ENCODE measurements at places on chromosomes 7 and 10.

GRCh38 chr10:5885619-5886018, 4.1 kb downstream of the ANKRD16 start:
- DNase-seq: no peak

- peak; percentile 41 for DNase-seq
These were observed 51.5 kb downstream of the CCNY start for GRCh38 chr10:35387768-35388167.

DNA sequence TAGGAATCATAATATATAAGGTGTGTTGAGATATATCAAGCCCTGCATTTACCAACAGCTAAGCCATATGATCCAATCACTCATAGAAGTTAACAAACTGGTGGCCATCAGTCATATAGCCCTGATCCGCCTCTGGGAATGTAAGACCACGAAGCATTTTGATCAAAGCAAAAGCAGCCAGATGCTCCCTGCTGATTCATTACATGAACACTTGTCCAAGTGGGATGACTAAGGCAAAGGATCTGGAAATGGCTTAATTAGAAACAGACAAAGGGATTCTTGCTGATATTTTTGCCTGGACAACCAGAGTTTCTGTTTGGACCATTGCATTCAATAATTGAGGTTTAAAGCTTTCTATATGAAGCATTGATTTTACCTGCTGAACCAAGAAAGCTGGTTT, 535.5 kb downstream of the GPAM start:
- no peak for DNase-seq

DNA sequence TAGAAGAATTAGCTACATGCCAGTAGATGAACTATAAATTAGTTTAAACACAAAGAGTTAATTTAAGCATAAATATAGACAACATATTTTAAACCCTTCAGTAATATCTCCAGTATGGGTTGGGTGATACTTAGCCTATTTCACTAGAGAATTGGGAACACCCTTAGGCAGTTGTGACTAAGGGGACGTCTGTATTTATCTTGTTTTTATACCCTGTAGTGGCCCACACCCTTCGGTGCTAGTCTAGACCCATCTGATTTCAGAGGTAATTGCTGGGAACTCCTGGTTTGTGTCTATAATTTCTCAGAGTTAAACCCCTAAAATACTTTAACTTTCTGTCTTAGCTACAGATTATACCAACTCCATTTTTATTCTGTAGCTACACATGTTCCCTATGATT, 11.5 kb upstream of the STEAP4 start:
- peak; percentile 24 for DNase-seq

DNA sequence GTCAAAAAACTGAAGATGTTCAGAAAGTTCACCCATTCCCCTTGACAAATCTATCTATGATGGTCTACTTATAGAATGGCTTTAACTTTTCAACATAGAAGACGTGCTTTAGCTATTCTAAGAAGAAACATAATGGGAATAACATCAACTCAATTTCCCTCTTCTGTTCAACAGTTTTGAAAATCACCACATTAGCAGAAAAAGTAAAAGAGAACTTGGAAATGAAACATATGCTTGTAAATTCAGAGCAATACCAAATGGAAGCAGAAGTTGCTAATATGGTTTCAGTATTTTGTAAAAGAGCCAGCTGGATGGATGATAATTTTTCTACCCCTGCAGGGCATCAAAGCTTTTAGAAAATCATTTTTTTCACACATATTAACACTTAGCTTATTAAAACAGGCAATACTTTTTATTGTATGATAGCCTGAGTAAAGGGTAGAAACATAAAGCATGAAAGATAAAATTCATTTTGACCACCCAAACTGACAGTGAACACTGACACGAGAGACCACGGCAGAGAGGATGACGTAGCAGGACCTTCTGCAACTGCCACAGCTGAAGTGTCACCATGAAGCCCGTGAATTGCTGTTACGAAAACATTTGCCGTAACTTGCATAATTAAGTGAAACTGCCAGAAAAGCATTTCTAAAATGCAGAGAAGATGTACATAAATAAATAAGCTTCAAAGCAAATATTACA, 39.2 kb upstream of the FEZF1 start:
- no peak for DNase-seq

GRCh38 chr7:28802450-28802849, 155.7 kb downstream of the TRIL start:
- no peak for DNase-seq

Measured in RWPE1 (cell line).